ENCODE measurements at places on chromosomes 2 and 18.

DNA sequence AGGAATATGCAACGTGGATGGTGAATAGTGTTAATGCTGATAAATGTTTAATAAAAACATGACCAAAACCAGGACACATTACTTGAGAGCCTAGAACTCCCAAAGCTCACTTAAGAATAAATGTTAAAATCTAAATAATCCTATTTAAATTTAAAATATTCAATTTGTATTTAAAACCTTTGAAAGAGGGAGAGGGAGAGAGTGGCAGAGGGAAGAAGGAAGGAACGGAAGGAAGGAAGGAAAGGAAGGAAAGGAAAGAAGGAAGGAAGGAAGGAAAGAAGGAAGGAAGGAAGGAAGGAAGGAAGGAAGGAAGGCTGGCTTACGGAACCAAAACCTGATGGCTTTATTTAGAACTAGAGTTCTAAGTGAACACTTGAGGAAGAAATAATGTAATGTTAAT, 324.1 kb upstream of the SYT4 start:
- no peak for DNase-seq

DNA sequence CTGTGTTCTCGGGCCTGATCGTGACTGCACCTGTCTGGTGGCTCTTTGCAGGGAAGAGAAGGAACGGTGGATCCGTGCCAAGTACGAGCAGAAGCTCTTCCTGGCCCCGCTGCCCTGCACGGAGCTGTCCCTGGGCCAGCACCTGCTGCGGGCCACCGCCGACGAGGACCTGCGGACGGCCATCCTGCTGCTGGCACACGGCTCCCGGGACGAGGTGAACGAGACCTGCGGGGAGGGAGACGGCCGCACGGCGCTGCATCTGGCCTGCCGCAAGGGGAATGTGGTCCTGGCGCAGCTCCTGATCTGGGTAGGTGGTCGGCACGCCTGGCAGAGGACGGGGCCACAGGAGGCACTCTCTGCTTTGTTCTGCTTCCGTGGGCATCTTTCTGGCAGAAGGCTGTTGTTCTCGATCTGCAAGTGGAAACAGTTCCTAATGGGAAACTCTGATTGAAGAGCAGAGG, 48.0 kb downstream of the GBX2 start:
- DNase-seq: no peak

DNA sequence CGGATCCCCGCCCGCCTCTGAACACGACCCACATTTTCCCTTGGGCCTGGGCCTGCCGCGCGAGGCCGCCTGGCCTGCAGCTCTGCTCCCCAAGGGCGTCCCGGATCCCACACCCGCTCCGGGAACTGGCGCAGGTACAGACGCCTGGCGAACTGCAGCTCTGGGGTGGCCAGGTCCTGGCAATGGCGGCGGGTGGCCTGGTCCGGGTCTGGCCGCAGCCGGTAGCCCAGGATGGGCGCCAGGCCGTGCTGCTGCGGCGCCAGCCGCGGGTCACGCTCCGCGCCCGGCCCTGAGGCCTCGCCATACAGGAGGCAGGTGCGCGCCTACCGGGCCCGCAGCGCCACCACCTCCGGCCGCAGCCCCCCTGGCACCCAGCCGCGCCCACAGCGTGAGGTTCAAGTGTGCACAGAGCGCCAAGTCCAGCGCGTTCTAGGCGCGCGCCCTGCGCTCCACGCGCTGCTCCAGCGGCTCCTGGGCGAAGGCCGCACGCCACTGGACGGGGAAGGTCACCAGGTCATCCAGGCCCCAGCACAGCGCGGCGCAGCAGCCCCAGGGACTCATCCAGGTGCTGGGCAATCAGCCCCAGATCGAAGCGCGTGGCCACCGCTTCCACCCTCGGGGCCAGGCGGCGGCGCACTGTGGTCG, 9.5 kb downstream of the AQP12A start:
- DNase-seq: no peak

- DNase-seq: no peak
Observed at GRCh38 chr18:23671564-23671963, 8.9 kb upstream of the ANKRD29 start.

GRCh38 chr2:30705056-30705455, 102.2 kb downstream of the CAPN13 start:
- no peak for DNase-seq

DNA sequence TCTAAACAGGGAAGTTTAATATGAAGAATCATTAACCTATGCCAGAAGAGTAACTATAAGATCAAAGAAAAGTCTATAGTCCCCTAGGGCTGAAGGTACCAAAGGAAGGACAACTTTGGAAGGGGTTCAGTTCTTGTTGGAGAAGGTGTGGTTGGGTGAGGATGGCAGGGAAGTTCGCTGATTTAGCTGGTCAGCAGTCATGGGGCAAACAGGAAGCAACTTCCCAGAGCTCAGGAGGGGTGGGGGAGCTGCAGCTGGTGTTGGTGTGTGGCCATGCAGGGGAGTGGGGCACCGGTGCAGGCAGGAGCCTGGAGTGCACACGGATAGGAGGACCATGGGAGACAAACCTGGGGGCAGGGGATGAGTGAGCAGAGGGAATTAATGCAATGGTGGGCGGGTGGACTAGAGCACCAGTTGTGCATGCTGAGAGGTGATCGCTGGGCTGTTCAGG, 34.0 kb downstream of the FHOD3 start:
- no peak for DNase-seq

GRCh38 chr2:184644685-184645084, 46.4 kb downstream of the ZNF804A start:
- DNase-seq: no peak

GRCh38 chr2:109013051-109013450, 24.0 kb upstream of the EDAR start:
- DNase-seq: no peak

DNA sequence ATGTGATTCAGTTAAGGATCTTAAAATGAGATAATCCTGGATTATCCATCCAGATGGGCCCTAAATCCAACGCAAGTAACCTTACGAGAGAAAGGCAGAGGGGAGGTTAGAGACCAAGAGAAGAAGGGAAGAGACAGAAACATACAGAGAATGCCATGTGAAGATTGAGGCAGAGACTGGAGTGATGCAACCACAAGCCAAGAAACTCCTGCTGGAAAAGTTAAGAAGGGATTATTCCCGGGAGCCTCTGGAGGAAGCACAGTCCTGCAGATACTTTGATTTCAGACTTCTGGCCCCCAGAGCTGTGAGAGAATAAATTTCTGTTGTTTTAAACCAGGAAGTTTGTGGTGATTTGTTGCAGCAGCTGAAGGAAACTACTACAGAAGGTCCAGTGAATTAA, 992.7 kb downstream of the BCL11A start:
- DNase-seq: no peak

- DNase-seq: no peak
Observed at GRCh38 chr2:199329466-199329865, 128.3 kb downstream of the SATB2 start.

DNA sequence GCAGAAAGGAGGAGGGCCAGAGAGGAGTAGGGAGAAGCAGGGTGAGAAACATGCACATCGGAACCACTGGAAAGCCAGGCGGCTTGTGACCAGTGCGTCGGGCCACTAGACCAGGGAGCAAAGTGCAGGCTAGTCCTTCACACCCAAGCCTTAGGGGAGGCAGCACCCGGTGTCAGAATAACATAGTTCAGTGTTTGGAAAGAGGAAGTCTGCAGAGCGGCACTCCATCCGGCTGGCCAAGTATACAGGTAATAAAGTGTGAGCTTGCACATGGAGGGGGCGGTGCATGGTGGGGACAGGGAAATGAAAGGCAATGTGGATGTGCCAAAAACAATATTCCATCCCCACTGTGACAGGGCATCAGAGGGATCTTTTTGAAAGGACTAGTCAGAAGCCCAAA, 69.7 kb downstream of the ZNF521 start:
- no peak for DNase-seq

DNA sequence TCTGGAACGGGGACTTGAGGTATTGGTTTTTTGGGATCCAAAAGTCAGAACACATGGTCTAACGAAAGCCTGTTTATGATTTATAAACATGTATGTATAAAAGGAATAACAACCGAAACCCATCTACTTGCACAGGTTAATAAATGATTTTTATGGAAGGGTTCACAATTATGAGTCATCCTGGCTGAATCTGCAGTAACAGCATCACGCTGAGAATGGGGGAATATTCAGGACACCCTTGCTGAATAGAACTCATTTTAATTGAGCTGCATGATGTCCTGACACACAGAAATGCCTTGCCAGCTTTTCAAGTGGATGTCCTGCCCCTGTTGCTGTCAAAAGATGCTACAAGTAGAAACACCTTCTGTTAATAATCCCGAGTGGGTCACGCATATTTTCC, 54.7 kb upstream of the TGFA start:
- no peak for DNase-seq

DNA sequence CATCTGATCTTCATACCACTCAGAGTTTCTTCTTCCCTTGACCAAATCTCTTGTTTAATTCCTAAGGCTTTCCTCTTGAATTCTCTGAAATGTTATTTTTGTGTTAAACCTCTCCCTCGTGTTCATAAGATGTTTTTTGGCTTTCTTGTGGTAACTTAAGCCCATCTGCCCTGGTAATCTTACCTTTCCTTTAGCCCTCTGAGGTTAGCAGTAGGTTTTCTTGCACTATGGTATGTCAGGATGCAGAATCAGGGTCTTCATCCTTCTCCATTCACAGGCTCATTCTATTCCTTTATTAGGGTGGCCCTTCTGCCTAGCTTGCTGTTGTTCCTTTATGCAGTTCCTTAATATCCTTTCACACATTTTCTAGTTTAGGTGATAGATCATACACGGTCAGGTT, 24.1 kb downstream of the GIGYF2 start:
- no peak for DNase-seq

DNA sequence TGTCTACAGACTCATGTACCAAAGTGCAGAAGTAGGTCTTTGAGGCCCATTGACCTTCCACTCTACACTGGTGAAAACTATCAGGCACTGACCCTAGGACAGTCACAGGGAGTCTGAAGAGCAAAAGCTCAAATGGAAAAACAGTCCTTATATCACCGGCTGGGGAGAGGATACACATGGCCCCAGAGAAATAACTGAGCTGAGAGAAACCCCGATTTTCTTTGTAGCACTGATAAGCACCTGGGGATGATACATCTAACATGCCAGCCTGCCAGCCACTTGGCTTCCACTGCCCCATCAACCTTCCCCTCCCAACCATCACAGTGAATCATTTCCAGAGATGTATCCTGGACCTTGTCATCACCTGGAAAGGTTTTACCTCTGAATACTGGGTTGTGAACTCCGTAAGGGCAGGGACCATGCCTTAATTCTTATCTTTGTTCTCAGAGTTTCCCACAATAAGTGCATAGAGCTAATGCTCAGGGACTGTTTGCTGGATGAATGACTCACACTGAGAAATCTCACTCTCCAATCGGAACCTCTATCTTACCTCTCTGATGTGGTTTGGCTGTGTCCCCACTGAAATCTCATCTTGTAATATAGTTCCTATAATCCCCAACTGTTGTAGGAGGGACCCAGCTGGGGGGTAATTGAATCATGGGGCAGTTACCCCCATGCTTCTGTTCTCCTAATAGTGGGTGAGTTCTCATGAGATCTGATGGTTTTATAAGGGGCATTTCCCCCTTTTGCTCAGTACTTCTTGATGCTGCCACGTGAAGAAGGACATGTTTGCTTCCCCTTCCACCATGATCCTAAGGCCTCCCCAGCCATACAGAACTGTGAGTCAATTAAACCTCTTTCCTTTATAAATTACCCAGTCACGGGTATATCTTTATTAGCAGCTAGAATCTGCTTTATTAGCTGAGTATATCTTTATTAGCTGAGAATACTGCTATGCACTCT, 37.1 kb downstream of the EVA1A start:
- DNase-seq: no peak

DNA sequence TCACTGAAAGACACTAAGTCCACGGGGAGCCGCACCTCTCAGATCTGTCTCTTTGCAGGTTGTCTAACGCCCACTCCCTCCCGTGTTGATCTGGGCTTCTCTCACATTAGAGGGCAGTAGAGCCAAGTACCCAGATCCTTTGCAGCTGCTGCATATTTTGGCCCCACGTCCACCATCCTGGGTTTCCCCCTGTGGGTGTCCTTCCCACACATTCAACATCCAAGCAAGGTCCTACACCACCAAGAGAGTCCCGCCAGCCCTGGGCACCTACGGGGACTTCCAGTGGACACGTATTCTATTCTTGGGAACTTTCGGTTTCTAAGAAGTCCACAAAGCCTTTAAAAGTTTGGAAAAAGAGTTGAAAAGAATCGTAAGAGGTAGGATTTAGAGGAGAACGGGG, 116.6 kb downstream of the ATL2 start:
- peak; percentile 46 for DNase-seq
